Kidney (tissue), 22 donors: ENCODE measurements at places on chromosomes 3 and 15.

DNA sequence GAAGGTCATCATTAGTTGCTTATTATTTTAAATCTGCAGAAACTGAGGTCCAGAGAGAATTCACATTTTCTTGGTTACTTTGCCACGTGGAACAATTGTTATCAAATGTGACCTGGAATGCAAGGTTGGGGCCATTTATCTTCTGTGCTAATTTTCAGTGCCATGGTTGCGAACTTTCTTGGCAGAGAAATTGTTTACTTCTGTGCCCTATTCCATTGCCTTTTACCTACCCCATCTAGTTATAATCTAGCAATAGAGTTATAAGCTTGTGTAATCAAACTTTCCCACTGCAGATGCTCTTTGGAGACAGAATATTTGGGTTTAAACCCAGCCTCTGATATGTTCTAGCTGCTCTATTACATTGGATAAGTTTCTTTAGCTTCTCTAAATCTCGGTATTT lies 242.9 kb downstream of the LPP start:
- no peak for DNase-seq

DNA sequence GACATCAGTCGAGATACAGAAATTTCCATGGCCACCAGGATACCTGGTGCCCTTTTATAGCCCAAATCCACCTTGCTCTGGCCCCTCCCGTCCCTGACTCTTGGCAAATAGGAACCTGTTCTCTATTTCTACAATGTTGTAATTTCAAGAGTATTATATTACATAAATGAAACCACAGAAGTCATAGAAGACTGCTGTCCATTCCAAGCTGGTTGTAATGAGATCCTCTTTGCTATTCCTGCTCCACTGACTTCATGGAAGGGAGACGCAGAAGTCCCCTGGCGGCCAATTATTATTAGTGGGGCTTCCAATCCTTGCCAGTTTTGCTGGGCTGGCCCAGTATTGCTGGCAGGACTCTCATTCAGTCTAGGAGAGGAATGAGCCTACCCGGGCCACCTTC lies 26.6 kb downstream of the DCP1A start:
- no peak for DNase-seq

- no peak for DNase-seq
Measured at GRCh38 chr3:126358038-126358815, 1.0 kb upstream of the KLF15 start.

DNA sequence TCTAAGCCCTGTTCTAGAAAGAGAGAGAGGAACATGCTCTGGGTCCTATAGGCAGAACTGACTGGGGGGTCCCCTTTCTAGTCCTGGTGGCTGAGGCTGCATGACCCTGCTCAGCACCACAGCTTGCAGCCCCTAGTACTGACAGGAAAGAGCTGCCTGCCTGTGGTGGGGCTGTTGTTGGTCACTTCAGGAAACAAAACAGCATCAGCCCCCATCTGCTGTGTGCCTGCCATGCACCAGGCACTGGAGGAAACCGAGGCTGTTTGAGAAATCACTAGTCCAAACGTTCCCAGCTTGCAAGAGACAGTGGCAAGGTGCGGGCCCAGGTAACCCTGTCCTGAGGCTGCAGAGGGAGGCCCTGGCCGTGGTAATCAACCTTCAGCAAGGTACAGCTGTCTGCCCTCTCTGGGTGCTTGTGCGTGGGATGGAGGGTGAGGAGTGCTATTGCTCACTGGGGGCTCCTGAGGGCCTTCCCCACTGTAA lies 90.6 kb downstream of the IQSEC1 start:
- DNase-seq = no peak

DNA sequence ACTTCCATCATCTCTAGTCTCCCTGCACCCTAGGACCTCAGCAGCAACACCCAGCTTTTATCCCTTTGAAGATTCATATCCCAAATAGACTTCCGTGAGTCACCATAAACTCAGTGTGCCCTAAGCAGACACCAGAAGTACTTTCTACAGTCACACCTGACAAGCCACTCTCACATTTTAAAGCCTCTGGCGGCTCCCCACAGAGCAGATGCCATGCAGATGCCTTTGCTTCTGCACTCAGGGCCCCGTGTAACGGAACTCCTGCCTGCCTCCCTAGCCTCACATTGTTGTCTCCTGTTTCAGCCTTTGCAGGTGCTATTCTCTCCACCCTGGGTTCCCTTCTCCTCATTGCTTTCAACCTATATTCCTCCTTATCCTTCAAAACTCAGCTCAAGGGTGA lies 155.5 kb upstream of the SLC24A5 start:
- no peak for DNase-seq

DNA sequence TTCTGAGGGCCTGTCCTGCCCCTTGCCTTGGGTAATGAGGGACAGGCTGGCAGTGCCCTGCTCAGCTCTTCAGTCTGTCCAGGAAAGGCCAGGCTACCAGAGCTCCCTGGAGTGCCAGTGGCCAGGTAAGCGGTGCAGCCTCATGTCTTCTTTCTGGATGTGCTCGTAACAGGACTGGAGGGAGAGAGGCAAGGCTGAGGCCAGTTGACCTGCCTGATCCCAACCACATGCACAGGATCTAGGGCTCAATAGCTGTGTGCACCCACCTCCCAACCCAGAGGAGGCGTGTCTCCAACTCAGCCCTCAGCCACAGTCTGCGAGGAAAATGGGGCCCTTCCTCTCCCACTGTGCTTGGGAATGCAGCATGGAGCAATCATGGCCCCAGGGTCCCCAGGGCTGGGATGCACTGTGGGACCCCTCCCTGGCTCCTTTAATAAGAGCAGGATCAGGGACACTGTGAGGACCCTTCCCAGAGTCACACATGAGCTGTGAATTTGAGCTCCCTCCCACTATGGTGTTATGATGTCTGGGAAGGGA lies 22.5 kb downstream of the ALS2CL start:
- DNase-seq = peak; percentile 28
